ENCODE measurements at places on chromosomes 3 and 15.

DNA sequence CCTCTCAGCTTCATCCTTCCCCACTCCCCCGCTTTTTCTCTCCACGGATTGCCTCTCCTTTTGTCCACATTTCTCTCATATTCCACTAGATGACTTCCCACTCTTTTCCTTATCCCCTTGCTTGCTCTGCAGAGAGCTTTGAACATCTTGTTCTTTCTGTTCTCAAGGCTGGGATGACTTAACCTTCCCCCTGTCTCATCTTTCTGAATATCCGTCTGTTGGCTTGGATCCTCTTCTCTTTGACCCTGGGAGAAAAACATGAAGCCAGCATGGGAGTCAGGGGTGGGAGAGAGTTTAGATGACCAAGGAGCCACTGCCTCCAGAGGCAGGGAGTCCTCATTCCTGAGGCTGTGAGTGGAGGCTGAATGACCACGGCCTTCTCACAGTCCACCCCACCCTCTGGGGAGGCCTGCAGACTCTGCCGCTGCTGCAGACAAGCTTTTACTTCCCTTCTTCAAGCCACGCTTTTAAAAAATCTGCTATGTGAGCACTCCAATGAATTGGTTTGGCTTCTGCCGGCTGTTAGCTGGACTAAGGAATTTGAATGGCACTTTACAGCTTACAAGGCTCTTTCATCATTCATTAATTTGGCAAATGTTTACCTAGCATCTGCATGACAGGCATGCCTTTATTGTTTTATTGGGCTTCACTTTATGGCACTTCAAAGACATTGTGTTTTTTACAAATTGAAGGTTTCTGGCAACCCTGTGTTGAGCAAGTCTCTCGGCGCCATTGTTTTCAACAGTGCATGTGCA lies 111.6 kb upstream of the SLC6A6 start:
- no peak for DNase-seq

- no peak for DNase-seq
Observed at GRCh38 chr15:85871545-85871944, 76.8 kb upstream of the KLHL25 start.

DNA sequence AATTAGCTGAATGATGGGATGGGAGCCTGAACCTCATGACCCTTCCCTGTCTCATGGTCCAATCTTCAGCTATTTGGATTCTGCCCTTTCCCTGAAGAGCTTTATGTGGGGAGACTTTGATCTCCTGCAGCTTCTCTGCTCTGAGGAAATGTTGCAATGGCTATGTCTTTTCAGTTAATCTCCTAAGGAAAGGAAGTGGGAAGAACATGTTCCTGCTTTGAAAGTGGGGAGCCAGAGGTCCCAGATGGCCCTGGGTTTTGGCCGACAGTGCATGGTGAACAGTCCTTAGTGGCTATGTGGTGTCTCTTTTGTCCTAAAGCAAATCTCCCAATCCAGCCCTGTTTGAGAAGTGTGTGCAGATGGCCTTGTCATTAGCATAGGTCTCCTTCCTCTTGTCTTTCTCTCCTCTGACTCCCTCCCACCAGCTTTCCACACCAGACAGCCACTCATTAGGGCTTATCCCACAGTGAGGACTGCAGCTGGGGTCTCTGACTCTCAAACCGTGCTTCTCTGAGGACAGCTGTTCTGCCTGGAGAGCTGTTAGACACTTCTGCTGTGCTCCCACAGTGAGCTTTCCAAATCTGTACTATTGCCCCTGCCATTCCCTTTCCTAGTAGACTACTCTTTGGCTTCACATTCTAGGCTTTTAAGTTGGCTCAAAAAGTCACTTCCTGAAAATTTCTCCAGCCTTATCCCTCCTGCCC lies 365.8 kb upstream of the UMPS start:
- DNase-seq, result no peak

GRCh38 chr15:81819924-81820635 lies 225.7 kb downstream of the MEX3B start:
- DNase-seq, result no peak

DNA sequence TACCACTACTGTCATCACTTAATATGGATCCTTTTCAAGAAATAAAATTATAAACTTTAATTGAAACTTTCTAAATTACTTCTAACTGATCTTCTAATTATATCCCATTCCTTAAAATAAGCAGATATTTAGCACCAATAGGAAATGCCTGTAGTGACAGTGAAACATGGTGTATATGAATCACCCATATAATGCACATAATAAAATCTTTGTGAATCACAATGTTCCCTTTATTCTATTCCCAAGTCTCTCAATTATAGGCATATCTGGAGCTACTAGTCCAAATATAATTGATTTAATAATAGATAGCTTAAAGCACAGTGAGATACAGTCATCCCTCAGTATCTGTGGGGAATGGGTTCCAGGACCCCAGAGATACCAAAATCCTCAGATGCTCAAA lies 490.3 kb downstream of the NLGN1 start:
- no peak for DNase-seq

GRCh38 chr3:2793987-2794386 lies 316.2 kb downstream of the IL5RA start:
- no peak for DNase-seq

- DNase-seq, result no peak
Observed at GRCh38 chr3:99163314-99163713, 261.8 kb upstream of the DCBLD2 start.

DNA sequence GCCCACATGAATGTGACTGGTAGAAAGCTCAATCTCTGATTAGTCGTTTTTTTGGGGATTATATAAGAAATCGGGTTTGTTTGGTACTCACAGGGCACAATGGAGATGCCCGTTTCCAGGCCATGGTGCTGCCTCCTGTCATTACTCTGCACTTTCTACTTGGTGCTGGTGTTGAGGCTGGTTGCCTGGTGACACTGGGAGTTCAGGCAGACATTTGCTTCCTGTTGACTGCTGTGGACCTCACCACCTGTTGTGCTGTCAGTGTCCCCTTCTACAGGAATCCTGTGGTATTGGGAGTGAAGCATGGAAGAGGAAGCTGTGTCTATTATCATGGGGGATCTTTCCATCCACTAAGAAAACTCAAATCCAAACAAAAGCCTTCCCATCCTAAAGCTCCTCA lies 227.2 kb upstream of the TBL1XR1 start:
- no peak for DNase-seq

- peak; percentile 84 for DNase-seq
Observed at GRCh38 chr3:46998121-46998851, 18.8 kb downstream of the NBEAL2 start.

DNA sequence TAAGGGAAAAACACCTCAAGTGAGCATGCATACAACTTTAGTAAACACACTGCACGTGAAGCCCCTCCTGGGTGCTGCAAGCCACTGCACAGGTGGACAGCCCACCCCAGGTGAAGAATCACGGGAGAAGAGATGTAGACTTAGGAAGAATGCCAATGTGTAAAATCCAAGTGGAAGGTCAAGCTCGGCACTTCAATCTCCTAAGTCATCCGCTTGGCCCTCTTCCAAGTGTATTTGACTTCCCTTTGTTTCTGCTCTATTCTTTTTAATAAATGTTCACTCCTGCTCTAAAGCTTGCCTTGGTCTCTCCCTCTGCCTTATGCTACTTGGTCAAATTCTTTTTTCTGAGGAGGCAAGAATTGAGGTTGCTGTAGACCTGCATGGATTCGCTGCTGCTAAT lies 316.6 kb downstream of the EDEM1 start:
- DNase-seq, result no peak

GRCh38 chr3:178901204-178901603 lies 170.4 kb downstream of the ZMAT3 start:
- DNase-seq, result no peak

DNA sequence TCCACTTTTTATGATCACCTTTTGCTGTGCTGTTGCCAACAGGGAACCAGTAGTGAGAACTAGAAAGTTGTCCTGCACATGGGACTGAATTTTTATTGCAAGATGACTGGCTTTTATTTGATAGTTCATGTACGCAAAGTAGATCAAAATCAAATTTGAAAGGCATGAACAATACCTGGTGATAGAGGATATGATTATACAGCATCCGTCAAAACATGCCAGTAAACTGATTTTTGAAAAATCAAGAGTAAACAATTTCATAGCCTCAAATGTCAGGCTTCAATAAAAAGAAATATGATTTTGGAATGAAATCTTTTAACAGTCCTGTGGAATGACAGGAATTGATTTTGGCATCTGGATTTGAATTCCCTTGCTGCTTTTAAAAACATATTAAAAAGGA lies 219.6 kb upstream of the LRRN1 start:
- DNase-seq, result no peak
